ENCODE measurements at places on chromosomes 12 and 14.

DNA sequence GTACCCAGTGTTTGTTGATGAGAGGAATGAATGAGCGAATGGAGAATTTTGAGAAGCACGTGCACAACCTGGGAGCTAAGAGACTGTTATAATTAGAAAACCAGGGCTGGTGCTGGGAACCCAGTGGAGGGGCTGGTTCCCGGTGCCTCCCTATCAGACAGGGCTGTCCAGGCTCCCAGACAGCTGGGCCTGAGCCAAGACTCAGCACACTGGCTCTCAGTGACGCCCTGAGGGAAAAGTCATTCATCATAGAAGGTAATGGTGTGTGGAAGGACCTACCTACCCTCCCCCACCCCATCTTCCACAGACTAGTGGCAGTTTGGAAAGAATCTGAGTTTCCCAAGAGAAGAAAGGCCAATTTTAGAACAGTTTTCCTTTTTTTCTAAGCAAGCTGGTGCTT is 34.7 kb downstream of the KCNA5 start:
- DNase-seq, result no peak

GRCh38 chr12:64701283-64701682 is 57.9 kb downstream of the GNS start:
- DNase-seq, result no peak

GRCh38 chr12:9636150-9636850 is 28.6 kb upstream of the KLRB1 start:
- DNase-seq, result no peak

- DNase-seq, result no peak
Measured at GRCh38 chr14:73503648-73504047, 12.9 kb downstream of the RIOX1 start.

GRCh38 chr14:91352728-91353692 is 64.6 kb downstream of the CCDC88C start:
- no peak for DNase-seq

DNA sequence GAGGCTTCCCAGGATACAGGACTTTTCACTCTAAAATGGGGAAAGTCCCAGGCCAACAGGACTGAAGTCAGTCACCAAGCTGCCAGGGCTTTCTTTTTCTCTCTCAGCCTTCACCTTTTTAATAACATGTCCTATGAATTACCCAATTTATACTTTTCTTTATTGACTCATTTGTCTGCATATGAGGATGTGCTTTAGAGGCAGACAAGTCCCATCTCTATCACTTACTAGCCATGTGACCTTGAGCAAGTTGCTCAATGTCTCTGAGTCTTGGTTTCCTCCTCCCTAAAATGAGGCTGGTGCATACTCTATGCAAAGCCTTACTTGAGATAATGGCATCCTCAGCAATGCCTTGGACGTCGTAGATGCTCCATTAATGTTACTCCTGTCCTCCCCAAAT is 98.1 kb upstream of the TMPO start:
- DNase-seq, result no peak

DNA sequence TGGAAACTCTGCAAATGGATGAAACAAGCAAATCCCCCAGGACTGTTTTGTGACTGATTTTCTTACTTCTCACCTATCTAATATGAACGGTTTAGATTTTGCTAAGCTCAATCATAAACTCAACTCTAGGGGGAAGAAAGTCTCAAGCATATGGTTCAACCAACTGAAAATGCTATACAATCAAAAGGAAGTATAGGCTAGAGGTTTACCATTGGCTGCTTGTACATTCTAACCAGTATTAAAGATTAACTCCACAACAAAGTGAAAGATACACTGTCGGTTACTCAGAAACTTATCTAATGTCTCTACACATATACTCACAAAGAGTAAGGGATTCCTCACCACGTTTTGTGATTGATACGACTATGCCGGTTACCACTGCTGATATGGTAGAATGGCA is 281.8 kb upstream of the SOX5 start:
- no peak for DNase-seq

DNA sequence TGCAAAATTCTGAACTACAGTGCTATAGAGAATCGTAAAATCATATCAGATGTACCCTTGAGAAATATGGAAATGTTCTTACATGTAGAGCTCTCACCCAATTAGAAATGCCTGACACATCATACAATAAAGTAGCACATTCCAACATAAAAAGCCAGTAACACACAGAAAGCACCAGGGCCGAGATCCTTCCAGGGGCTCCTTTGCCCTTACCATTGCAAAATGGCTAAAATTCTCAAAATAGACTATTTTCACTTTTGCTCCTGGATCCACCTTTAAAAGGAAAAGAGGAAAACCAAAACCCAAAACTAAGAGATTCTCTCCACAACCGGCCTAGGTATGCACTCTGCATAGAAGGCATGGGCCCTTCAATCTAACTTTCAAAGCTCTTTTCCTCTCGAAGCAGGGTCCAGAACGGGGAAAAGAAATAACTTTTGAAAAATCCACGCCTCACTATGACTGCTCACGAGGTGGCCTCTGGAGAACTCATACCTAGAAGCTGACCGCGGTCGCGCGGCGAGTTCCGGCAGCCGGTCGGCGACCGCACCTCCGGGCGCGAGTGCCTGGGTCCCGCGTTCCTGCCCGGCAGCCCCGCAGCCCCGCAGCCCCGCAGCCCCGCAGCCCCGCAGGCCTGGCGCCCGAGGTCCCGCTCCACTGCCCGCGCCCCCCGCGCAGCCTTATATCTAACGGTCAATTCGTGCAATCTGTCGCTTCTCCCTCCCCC is 2.7 kb downstream of the OTX2 start:
- DNase-seq, result no peak

DNA sequence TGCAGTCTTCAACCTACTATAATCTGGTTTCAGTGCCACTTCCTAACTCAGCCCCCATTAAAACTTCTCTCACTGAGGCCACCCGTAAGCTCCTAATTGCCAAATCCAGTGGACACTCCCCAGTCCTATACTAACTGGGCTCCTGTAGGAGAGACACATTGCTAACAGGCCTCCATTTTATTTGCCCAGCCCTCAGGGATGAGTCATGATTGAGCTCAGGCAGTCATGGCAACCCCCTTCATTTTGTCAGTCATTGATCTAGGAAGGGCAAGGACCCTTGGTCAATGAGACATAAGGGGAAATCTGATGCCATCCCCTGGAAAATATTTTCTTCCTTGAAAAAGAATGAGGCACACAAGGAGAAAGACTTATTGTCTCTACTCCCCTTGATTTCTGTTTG is 70.1 kb upstream of the HIF1A start:
- no peak for DNase-seq

GRCh38 chr14:67863223-67863622 is 43.6 kb downstream of the RAD51B start:
- DNase-seq, result no peak

DNA sequence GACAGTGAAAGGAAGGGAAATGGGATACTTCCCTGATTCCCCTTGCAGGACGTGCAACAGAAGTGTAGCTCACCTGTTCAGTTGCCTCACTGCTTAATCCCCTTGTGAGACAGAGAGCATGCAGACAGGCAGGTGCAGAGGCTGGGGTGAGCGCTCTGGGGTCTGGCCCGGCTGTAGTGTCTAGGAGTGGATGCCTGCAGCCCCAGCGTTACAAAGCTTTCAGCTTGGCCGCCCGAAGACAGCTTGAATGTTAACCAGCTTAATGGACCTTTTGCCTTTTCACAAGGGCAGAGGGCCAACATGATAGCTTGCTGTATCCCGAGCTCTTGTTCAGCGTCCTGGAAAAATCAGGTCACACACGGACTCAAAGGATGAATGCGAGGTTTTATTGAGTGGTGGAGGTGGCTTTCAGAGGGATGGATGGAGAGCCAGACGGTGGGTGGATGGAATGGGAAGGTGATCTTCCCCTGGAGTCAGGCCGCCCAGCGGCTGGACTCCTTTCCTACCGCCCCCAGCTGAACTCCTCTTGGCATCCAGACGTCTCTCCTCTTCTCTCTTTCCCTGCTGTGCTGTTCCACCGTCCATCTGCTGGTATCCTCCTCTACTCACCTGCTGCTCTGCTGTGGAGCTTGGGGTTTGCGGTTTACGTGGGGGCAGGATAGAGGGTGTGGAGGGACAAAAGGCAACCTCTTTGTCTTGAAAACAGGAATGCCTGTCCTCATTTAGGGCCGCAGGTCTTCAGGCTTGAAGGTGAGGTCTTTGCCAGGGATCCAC is 86.2 kb upstream of the RESF1 start:
- DNase-seq, result no peak

Data from GM12892 (cell line).